ENCODE measurements at places on chromosomes 2 and 18.

DNA sequence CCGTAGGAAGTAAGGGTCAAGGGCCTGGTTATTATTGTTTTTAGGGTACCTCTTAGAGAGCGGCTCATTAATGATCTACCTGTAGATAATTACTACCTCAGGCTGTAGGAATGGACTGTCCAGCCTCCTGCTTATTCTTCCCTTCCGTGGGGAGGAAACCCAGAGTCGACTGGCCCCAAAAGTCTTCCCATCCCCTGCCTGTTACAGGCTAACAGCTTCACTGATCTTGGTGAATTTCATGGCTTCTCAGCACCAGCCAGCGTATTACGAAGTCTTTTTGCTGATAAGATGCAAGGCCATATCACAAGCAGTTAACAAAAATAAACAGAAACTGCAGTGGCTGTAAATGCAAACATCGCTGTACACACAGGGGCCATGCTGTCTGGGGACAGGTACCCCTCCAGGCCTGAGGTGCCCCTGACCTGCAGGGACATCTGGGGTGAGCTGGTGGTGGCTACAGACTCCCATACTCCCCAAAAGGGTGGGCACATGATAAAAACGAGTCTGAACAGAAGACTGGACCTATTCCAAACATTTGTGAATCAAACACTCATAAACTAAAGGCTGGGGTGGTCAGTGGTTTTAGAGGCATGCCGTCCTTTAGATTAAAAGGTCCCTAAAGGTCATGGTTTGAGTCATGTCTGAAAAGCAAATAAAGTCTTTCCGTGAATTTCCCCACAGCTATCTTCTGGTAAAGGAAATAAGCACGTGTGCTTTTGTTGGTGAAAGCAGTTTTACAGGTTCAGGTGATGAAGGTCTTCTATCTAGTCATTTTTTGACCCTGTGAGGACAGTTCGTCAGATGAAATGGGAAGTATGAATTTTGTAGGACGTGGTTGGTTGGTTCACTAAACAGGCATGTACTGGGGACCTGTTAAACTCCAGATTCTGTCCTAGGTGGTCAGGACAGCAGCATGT, 36.7 kb downstream of the TTC39C start:
- no peak for DNase-seq

DNA sequence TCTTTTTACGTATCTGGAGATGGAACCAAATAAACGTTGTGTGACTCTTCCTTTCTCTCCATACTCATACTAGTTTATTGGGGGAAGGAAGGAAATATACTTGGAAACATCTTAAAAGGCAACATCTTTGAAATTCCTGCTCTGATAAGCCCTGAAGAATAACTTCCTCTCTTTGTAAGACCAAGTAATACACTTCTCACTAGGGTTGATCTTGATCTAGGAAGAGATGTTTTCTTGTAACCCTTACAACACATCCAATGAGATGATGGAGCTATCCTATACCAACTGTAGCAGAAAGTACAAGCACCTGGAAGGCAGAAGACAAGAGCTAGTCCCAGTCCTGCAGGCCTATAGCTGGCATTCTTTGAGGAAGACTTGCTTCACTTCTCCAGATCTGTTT, 2.0 kb downstream of the ANKRD44 start:
- DNase-seq = no peak

DNA sequence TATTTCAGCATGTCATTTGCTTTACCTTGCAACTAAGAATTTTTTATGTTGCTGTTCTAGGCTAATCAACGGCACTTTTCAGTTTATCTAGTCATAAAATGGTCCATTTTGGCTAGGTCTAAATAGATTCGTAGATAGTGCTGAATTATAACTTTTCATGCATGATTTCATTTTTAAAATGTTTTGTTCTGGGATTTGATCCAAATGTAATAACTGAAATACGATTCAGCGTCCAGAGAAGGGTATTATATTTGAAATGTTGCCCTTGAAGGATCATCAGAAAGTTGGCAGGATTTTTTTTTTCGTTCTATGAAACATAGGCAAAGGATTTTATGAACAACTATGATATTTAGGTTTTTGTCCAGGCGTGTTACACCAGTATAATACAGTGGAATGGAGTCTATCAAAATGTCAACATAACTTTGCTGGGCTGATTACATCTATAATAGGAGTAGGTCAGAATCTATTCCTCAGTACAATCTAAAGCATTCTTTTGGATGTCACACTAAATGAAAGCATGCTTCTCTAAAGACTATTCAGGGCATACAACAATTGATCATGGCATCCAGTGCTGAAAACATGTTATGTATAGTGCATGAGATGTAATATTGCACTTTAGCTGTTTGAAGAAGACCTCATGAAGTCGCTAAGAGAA, 24.8 kb downstream of the TTC27 start:
- no peak for DNase-seq

- DNase-seq = no peak
These were observed 193.8 kb downstream of the LRRTM4 start for GRCh38 chr2:77328134-77328931.

DNA sequence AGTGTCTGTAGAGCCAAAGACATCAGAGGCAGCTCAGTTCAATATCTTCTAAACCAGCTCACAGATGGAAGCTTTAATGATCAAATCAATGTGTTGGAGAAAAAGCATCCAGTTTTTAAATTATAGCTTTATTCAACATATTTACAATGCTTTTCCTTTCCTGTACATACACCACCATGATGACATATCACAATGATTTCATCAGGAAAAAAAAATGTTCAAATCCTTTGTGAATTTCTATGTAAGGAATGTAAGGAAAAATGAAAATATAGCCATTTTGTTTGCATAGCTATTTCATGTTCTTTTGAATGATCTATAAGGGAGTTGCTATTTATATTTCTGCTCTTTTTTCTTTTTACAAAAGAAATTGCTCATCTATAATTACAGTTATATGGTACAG, 134.7 kb upstream of the CDH20 start:
- DNase-seq = no peak

DNA sequence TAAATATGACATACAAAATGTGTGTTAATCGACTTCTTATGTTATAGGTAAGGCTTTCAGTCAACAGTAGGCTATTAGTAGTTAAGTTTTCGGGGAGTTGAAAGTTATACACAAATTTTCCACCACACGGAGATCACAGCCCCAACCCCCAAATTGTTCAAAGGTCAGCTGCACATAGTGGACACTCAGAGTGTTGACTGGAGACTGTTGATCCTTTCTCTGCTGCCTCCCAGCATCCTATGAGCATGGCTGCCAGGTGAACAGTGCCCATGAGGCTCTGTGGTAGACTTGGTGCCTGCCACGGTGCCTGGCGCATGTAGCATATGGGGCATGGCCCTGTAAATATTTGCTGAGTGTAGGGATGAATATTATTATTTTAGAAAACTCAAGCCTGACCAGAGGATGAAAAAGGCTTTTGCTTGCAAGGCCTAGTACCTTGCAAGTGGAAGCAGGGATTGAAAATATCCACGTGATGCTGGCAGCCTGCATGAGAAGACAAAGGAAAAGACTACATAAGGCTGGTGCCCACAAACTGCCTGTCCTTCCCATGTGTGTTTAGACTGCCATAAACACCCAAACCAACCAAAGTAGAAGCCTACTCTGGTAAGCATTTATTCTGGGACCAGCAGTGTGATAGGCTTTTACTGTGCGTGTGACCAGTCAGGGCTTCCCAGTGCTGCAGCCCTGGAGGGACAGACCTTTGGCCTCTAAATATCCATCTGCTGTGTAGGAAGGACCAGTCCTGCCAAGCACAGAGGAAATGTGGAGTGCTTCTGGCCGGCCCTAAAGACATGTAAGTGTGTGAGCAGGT, 226.1 kb downstream of the LDLRAD4 start:
- DNase-seq = no peak

DNA sequence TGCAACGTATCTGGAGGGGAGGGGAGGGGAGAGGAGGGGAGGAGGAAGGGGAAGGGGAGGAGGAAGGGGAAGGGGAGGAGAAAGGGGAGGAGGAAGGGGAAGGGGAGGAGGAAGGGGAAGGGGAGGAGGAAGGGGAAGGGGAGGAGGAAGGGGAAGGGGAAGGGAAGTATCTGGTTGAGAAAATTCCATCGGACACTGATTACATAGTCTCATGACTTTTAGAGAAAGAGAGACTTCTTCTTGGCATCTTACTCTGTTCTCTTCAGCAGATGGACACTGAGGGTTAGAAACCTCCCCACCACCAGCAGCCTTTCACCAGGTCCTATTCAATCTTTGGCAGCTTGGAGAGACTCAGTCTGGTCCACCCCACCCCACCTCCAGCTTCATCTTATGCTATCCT, 296.3 kb downstream of the TNS1 start:
- no peak for DNase-seq

GRCh38 chr2:158056875-158057274, 44.8 kb upstream of the UPP2 start:
- DNase-seq = no peak

DNA sequence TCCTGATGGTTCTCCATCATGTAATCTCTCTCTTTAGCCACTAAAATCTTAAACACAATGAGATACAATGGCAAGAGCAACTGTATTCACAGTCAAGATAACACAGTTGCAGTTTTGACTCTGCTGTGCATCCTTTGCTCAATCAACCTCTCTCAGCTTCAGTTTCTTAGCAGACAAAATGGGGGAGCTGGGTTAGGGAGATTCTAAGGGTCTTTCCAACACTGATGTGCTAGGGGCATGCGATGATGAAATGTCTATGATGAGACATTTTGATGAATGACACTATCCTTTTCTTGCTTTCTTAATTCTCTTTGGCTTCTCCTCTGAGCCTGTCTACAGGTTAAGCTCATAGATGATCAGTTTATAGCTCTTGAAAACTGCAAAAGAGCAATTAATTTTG, 1.1 kb downstream of the SERPINB10 start:
- no peak for DNase-seq

GRCh38 chr18:77658299-77658662, 408.6 kb downstream of the GALR1 start:
- DNase-seq = no peak

DNA sequence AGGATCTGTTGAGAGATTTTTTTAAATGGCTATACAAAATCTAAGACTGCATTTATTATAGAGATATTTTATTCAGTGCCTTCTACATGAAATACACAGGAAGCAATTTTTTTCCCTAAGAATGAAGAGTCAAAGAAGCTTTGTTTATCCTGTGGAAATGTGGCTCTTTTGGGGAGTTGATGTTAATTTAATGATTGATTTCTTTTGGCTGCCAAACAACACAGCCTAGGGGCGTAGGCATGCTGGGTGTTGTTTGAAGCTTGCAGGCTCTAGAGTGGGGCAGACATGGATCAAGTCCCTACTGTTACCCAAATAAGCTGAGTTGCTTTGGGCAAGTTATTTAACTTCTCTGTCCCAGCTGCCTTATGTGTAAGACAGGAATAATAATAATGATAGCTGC, 21.1 kb upstream of the PLEK start:
- no peak for DNase-seq

- no peak for DNase-seq
These were observed 72.7 kb upstream of the PPP1CB start for GRCh38 chr2:28678944-28679343.

- DNase-seq = no peak
These were observed 24.6 kb downstream of the GCA start for GRCh38 chr2:162368494-162368893.

GRCh38 chr18:76503649-76504386, 8.8 kb upstream of the ZNF516 start:
- no peak for DNase-seq

GRCh38 chr18:51630706-51631105, 433.2 kb upstream of the MEX3C start:
- no peak for DNase-seq

GRCh38 chr18:47316924-47317323, 65.5 kb upstream of the SKOR2 start:
- no peak for DNase-seq

DNA sequence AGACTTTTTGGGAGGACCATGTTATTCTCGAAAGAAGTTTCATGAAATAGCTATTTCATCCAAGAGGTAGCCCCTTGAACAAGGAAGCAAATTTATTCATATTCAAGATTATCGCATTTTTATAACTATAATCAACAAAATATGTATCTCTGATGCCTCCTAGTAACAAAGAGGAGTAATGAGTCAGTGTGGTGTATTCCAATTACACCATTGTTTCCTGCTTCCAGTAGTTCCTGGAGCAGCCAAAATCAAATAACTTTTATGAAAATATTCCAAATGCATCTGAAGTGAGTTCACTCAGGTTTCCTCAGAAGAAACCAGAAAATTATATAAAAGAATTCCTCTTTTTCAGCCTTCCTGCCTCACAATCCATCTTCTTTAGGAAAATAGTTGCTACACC, 43.0 kb downstream of the ANKRD36B start:
- no peak for DNase-seq

- DNase-seq = no peak
These were observed 37.0 kb upstream of the TTN start for GRCh38 chr2:178844269-178844668.

DNA sequence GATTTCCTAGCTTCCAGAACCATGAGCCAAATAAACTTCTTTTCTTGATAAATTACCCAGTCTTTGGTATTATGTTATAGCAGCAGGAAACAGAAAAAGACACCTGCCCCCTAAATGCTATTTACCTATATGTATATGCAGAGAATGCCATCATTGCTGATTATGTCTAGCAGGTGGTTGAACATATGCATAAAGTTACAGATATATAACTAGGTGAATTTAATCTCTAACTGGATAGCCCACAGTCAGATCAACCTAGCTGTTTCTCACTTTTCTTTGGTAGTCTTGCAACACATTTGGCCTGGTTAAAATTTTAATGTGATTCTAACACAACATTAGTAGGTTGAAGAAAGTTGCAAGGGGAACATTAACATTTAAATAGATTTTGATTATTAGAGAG, 7.1 kb upstream of the CERS6 start:
- no peak for DNase-seq

DNA sequence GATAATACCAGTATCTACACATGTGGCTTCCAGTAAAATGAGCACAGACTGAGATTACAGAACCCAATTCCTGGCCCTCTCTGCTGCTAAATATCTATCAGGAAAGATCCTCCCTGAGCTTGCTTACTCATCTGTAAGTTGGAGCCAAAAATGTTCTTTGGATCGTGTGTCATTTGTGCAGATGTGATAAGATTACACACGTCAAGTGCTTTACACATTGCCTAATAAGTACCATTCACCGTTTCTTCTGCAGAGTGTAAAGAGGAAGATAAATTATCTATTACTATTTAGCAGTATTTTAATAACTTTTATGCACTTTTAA, 23.2 kb upstream of the SLC20A1 start:
- no peak for DNase-seq

DNA sequence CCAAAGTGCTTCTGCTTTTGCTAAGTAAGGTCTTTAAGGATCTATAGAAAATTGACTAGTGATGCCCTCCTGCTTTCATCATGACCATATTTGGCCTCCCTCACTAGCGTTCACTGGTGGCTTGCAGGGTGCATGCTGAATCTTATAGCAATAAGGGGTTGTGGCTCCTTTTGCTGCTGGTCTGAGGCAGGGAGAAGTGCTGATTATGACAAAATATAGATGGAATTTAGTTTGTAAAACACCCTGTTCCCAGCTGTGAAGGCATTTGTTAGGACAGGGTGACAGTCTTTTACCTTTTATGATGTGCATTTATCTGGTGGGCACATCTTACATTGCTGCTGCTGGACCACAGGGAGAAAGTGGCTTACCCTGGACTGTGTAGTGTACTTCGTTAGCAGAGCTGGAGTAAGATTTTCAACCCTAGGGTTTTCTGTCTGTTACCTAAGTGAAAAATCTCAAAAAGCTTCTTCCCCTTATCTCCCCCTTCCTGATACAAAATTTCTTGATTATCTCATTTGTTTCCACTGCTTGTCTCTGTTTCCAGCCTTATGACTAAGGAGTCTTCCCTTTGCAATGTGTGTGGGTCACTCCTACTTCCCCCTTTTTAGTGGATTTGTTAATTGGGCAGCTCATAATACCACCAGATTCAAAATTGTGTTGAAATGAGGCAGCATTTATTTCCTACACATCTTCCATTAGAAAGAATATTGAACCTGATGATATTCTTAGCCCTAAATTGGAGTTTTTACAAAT, 21.2 kb upstream of the RPL37A start:
- DNase-seq = no peak

Measured in C1 segment of cervical spinal cord (tissue), 14 donors.